Glomerular endothelial cell (primary cell): ENCODE measurements at places on chromosomes 5 and 9.

GRCh38 chr5:171207256-171207847 lies 101.7 kb upstream of the TLX3 start:
- DNase-seq = peak; percentile 39

- peak; percentile 87 for DNase-seq
Observed at GRCh38 chr5:172795318-172795977, 24.5 kb upstream of the DUSP1 start.

DNA sequence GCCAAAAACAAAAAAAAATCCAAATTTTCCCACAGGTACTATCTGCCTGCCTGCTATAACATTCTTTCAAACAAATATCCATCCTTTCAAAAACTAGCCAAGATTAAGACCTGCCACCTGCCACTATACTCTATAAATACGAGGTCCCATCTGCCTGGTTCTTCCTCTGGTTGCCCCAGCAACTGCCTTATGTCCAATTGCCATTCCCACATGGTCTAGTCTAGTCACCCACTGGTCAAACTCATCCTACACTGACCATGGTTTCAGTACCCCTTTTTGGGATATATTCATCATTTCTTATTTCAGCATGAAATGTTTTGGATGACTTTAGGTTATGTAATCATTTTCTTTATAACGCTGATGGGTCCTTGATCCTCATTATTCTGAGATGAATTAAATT lies 95.1 kb upstream of the CCNG1 start:
- DNase-seq = no peak

- DNase-seq = no peak
Observed at GRCh38 chr5:74500110-74500917, 140.2 kb downstream of the ENC1 start.

GRCh38 chr5:74598731-74599130 lies 41.8 kb downstream of the ENC1 start:
- no peak for DNase-seq

GRCh38 chr5:9350301-9350797 lies 195.5 kb downstream of the SEMA5A start:
- no peak for DNase-seq

- DNase-seq = no peak
Observed at GRCh38 chr5:32174011-32174870, at the start of gene GOLPH3. Gene GOLPH3, minus strand, starts transcription at chr5:32174319. Its CDS starts 285 bp downstream, at chr5:32174034.

DNA sequence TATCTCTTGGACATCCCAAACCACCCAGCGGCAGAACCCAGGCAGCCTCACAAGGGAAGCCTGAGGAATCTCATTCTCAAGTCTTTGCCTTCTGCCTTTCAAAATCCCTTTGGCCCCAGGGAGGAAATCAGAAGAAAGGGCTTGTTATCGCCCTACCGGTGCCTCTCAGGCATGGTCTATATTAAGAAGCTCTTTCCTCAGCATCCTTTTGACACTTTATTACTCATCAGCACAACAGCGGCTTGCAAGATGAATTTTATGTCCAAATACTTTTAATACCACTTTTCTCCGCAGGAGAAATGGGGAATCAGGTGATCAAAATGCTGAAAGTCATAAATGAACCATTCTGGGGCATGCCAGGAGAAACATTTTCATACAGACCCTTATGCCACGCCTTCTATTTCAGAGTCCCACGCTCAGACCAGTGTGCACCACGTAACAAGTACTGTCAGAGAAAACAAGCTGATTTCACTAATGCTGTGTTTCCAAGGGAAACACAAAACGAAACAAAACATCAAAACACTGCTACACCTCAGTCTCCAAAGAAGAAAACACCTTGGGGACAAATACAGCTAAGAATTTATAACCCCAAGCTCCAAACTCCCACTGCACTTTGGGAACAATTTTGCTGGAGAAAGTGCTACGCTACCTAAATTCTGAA lies 30.0 kb downstream of the RAPGEF1 start:
- DNase-seq = no peak

DNA sequence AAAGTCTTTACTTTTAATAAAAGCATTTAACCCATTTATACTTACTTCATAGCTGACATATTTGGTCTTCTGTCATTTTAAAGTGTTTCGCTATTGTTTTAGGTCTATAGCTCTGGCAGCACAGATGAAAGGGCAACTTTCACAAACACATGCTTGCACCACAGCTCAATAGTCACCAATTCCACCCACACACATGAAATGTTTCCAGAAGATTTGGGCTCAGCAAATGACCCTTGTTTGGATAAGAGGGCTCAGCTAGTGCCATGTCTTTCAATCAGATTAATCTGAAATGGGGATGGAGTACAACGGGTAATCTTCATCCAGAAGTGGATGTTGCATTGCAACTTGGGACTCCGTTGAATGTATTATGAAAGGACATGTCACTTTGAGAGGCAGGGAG lies 176.0 kb downstream of the FGF18 start:
- DNase-seq = no peak

- DNase-seq = no peak
Observed at GRCh38 chr5:39274398-39275085, 55.2 kb upstream of the FYB1 start.

DNA sequence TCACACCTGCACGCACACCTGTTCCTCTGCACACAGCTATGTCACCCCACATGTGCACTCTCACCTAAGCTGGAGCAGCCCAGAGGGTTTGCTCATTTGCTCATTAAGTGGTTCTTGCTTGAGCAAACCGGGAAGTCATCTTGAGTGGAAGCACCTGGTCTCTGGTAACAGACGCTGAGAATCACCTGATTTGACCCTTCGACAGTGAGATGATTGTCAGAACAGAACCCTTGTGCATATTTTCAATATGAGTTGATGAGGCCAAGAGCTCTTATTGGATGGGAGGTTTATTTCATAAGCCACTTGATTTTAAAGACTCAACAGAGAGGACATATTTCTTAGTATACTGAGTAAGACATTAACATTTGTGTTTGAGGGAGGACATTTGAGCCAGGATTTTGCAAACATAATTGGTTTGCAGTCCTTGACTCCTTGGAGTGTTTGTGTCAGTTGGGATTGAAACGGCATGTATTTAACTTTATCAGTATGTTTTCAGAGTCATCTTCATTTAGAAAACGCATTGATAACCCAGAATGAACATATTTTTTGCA lies 22.1 kb upstream of the LPCAT1 start:
- DNase-seq = no peak

- no peak for DNase-seq
Observed at GRCh38 chr5:14237317-14238086, 94.4 kb downstream of the TRIO start.

GRCh38 chr5:171419688-171420430 lies 412 bp downstream of the FGF18 start:
- no peak for DNase-seq

DNA sequence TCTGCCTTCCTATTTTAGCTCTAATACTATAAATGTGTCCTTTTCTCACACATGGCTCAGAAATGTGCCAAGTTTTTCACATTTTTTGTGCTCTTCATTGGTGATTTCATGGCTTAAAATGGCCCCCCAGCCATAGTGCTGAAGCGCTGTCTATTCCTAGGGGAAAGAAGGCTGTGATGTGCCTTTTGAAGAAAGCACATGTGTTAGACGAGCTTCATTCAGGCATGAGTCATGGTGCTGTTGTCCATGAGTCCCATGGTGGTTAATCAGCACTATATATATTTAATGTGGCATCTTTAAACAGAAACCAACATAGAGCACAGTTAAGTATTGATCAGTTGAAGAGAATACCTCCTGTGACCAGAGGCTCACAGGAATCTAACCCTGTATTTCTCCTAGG lies 55.8 kb downstream of the PDE8B start:
- no peak for DNase-seq
